Stimulated activated CD8-positive, alpha-beta memory T cell treated with anti-CD3 and anti-CD28 coated beads, Interleukin-7, amount 100 ng/mL, for 1 hour (primary cell): ENCODE measurements at places on chromosomes 11 and 22.

DNA sequence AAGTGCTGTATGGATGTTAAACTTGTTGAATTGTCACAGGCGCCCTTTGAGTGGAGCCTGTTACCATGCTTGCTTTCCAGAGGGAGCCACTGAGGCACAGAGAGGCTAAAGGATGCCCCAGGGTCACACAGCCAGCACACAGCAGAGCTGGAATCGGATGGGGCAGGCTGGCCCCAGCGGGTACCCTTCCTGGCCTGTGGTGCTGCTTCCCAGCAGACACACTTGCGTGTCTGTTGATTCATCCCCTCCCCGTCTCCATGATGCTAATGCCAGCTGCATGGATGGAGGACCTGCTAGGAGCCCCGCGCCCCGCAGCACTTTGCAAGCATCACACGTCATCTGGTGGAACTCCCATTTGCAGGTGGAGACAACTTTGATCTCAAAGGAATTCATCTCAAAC, 52.4 kb upstream of the SHISAL1 start:
- no peak for DNase-seq

DNA sequence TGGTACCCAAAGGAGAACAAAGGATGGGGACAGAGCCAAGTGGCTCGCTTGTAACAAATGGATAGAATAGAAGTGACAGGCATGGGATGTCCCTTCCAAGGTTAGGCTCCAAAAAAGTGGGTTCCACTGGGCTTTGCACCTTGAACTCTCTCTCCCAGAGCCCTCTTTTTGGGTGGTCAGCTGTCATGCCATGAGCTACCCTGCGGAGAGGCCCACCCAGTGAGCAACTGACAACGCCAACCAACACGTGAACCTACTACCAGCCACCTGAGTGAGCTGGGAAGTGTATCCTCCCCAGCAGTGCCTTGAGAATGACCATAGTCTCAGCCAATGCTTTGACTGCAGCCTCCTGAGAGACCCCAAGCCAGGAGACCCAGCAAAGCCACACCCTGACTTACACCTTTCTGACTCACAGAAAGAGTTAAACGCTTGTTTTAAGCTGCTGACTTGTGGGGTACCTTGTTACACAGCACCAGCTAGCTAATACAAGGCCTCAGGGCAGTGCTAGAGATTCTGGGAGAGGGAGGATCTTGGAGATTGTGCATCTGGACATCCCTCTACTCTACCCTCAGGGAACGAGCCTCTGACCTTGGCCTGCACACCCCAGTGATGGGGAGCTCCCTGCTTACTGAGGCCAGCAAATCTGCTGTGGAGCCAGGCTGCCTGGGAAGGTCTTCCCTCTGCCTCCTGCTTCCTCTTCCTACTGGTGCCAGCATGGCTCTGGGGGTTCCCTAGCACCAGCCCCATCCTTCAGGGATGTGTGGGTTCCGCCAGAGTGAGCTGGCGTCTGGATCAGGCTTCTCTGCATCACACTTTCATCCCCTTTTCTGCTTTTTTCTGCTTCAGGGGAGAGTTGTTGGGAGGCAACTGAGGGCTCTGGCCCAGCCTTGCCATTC, 29.1 kb upstream of the RFPL3 start:
- DNase-seq = no peak

- peak; percentile 16 for DNase-seq
Measured at GRCh38 chr11:95835768-95836488, 45.6 kb downstream of the CEP57 start.

GRCh38 chr22:44919691-44920090, 90.1 kb downstream of the PHF21B start:
- DNase-seq = no peak

DNA sequence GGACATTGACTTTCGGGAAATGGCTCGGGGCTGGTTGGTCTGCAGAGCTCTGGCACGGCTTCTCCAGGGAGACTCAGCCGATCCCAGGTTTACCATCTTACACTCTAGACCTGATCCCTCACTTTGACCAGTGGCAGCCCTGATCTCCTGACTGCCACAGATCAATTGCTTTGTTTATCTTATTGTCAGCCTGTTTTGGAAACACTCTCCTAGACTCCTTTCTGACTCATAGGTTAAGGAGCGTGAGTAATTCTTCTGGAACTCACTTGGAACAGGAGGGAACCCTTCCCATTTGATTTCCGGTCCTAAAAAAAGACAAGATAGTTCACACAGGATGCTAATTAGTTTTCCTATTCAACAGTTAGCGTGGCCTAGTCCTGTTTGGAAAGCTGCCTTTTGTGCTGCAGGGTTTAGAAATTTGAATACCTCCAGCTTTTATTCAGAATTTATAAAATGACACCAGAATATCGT, 16.0 kb upstream of the BMAL1 start:
- no peak for DNase-seq

DNA sequence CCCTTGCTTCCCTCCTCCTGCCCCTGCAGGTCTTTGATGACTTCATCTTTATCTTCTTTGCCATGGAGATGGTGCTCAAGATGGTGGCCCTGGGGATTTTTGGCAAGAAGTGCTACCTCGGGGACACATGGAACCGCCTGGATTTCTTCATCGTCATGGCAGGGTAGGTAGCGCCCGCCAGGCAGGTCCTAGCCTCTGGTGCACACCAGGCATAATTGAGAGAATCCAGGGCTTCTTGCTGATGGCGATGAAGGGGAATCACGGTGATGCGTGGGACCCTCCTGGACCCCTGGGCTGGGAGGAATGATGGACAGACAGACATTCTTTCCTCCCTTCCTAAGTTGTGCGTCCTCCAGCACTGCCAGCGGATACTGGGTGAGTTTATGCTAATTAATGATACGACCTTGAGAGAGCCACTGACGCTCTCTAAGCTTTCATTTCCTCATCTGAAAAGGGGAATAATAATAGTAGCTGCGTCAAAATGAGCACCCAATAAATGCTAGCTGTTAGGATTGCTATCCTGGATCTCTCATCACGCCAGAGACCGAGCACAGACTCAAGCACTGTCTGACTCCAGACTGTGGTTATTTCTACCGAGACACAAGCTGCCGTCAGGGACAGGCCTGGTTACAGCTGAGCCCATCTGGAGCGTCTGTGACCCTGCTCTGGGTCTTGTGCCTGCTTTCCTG, 30.1 kb downstream of the CACNA1I start:
- DNase-seq = no peak

GRCh38 chr22:28822930-28823551, 22.7 kb upstream of the XBP1 start:
- DNase-seq = no peak

- no peak for DNase-seq
Measured at GRCh38 chr11:111348147-111348546, 30.9 kb downstream of the POU2AF1 start.

GRCh38 chr11:134943544-134943943, 531.5 kb upstream of the B3GAT1 start:
- no peak for DNase-seq

DNA sequence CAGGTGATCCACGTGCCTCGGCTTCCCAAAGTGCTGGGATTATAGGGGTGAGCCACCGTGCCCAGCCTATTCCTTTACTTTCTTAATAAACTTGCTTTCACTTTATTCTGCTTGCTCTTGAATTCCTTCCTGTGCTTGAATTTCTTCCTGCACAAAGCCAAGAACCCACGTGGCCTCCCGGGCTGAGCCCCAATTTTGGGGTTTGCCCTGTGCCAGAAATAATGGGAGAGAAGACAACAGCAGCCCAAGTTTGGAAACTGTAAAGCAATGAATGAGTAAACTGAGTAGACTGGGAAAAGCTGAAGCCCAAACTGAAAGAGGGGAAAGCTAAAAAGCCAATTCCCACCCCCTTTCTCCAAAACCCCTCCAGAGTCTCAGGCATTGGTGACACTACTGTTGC, 136.4 kb downstream of the NECTIN1 start:
- DNase-seq = no peak

DNA sequence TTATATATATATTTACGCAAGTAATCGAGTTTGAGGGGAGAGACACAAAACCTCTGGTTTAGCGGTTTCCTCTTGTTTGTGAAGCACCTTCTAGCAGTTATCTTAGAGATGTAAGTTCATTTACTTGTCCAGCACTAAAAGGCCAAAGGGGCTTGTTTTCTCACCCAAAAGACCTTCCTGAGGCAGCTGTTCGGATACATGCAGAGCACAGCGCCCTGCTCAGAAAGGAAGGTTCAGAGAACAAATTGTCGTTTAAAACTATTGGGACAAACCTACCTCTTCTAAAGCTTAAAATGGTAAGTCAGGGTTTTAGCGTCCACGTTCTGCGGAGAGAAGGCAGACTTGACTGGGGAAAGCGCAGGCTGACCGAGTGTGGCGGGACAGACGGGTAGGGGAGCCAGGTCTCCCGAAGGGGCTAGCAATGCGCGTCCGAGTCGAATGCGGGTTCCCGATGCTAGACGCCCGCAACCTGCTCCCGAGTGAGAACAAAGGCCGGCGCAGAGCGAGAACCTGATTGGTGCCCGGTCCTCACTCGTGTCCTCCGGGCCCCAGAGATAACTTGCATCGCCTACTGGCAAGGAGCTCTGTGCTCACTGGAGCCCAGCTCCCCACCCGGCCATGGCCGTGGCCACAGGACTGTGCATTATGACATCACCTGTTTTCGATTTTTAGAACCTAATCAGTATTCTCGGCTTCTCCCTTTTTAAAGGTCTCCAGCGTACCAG, 1.0 kb upstream of the SESN3 start:
- DNase-seq = peak; percentile 32

DNA sequence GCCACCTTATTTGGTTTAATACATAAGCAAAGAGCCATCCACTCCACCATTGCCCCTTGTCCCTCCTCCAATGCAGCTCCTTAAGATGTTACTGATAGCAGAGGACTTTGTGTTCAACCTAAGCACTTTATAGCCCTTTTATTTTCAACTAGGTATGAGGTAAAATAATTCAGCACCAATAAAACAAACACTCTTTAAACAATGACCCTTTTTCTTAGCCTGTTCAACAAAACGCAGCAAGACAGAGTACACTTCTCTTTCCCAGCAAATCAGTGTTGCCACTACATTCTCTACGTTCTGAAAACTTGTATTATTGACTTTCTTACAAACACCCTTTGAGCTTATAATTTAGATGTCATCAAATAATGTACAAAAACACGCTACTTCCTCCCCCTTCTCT, 104.0 kb upstream of the IGLL5 start:
- no peak for DNase-seq

DNA sequence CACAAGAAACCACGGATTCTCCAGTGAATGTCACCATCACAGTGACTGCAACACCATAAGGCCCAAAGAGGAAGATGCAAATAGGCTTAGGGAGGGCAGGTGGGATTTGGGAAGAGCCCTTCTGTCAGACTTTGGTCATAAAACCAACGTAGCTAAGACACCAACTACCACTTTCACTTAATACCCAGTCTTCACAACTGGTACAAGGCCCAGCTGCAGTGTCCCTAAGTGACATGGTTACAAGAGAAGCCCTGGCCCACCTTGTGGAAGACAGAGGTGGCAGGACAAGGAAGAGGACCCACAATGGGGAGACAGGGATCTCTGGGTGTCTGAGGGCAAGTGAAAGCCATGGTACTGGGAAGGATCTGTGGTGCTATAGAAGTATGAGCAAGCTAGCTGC, 10.0 kb downstream of the VSIG10L2 start:
- DNase-seq = no peak

DNA sequence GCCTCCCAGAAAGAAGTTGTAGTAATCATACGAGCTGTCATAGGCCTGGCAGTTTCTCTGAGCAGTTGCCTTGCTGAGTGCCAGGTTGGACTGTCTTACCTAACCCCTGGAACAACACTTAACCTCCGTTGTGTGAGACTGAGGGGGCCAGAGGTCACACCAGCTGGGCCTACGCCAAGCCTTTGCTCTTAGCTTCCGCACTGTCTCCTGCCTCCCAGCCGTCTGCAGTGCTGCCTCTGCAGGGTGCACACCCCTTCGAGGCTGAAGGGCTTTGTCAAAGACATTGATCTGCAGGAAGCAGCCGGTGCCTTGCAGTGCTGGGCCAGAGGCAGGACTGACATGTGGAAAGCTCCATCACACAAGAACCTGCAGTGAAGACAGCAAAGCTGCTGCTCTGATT, 16.7 kb downstream of the TAB1 start:
- no peak for DNase-seq

DNA sequence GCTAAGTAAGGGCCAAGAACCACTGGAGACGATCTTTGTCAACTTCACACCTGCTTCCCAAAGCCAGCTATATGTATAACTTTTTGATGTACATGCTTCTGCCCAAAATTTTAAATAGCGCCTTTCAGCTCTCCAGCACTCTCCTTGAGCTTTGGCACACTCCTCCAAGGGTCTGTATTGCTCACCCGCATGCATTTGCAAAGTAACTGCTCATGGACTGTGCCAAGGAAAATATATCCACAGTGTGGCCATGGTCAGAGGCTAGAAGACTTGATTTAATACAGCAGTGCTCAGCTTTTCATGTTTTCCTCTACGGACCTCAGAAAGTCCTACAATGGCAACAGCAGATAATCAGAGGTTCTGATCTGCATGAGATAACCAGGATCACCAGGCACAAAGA, 550.1 kb downstream of the SOX6 start:
- no peak for DNase-seq

- no peak for DNase-seq
Measured at GRCh38 chr11:74650498-74650897, 58.1 kb downstream of the POLD3 start.

DNA sequence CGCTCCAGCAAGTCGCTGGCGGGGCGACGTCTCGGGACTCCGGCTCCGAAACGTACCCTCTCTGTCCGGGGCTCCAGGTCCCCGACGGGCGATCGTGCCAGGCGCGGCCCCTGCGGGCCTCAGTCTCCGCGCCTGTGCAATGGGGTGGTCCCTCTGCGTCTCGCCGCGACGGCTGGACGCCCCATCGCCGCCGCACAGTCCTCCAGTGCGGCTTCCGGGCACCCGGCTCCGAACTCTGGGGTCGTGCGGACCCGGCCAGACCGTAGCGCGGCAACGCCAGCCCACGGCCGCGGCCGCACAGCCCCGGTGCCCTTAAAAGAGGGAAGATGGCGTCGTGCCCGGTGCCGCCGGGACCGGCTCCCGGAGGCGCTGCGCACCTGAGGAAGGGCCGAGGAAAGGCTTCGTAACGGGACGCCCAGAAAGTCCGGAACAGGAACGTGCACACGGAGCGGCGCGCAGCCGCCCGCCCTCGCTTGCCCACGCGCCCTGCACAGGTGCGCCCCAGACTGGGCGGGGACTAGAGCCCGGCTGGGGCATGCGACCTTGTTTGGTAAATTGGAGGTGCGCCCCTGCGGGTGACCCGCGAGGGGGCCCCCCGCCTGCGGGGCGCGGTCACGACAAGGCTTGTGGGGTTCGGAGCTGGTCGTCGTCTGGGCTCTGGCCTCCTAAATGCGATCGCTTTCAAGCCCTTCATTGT, 525 bp downstream of the BIK start:
- DNase-seq = no peak

GRCh38 chr11:75004215-75004614, 15.5 kb downstream of the NEU3 start:
- DNase-seq = no peak

- no peak for DNase-seq
Measured at GRCh38 chr11:22561283-22561682, 64.3 kb downstream of the FANCF start.
